Inflammatory macrophage treated with lipopolysaccharide for 4 hours (primary cell): ENCODE measurements at places on chromosomes 2 and 18.
A peak's percentile ranks its signal among the peaks of the same experiment; 100 is the strongest.

GRCh38 chr2:239903803-239904202 lies 121.3 kb downstream of the NDUFA10 start:
- no peak for DNase-seq

- no peak for DNase-seq
Observed at GRCh38 chr2:138818556-138818955, 38.4 kb upstream of the NXPH2 start.

GRCh38 chr2:224987733-224988132 lies 54.5 kb downstream of the DOCK10 start:
- no peak for DNase-seq

DNA sequence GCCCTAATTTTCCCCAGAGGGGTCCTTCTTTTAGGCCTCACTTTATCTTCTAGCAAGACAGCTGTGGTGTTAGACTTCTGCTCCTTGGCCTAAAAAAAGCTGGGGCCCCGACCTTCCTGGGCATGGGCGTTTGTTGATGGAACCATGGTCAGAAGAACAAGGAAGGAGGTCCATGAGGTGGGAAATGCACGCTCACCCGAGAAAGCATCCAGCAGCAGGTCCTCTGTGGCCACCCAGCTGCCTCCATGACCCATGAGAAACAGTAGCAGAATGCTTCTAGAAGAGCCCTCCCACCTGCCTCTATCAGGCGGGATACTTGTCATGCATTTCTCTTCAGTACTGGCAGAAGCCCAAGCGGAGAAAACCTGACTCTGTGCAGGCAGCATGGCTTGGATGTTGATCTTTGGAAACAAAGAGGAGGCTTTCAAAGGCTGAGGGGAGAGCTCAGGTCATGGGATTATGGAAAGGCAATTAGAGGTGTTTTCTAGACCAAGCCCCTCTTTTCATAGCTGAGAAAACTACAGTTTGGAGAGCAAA lies 249.1 kb downstream of the FAM210A start:
- DNase-seq, result no peak

DNA sequence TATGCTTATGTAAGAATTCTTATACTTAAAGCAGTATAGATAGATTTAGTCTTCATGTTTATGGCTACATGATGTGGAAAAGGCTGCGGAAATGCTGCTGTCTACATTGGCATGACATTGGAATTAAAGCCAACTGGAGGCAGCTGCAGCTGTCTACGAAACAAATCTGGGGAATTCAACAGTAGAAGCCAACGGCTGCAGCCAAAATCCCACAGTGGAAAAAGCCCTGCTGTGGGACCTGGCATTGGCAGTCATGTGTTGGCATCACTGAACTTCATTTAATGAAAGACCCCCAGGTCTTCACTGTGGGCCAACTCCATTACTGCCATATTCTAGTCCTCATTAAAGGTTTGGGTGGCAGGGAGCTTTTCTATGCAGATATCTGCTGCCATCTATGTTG lies 223.6 kb downstream of the SLC8A1 start:
- no peak for DNase-seq

GRCh38 chr2:26002632-26003310 lies 20.5 kb upstream of the KIF3C start:
- DNase-seq, result peak; percentile 94

GRCh38 chr2:217512259-217512658 lies 490.5 kb downstream of the TNS1 start:
- no peak for DNase-seq

DNA sequence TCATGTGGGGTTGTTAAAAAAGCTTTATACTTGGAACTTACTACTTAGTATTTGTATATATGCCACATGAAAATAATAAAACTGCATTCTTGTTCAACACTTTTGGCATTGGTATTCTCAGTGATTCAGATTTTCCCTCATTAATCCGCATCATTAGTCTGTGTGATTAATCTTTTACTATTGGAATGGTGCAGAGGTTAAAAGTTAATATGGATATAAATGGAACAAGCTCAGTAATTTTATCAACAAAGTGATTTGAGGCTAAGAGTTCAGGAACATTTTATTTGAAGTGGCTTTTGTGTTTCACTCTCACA lies 45.4 kb upstream of the REG3G start:
- no peak for DNase-seq

- no peak for DNase-seq
Observed at GRCh38 chr18:60020107-60020925, 120.5 kb downstream of the PMAIP1 start.

GRCh38 chr2:170339750-170340692 lies 162.1 kb downstream of the MYO3B start:
- DNase-seq, result no peak

DNA sequence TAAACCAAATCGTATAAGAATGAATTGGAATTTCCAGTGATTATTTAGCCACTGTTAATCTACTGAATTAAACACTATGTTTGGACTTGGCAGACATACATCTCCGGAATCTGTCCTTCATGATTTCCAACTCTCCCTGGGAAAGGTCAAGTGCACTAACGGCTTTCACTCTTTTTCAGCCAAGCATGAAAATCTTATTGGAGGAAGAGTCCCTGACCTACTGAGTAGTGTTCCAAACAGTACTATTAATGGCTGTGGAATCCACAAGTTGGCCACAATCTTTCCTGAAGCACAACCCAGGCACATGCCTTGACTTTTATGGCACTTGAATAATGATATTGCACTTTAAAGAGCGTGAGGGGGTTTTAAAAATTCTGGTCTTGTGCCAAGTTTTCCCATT lies 318.9 kb upstream of the RND3 start:
- no peak for DNase-seq

- no peak for DNase-seq
Observed at GRCh38 chr2:72033636-72034035, 114.0 kb downstream of the CYP26B1 start.

DNA sequence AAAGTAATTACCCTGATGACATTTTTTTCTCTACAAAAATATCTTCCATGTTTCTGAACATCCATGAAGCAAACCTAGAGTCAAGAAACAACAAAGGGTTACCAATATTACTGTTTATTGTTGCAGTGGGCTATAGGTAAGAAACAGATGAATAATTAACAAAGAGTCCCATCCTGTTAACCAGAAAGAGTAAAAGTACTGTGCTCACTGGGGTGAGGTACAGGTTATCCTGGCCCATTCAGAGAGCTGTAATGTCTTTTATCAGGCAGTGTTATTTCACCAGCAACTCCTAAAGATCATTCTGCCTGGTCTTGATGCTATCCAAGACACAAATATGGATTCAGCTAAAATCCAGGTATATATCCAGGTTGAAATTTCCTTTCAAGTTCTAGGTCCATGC lies 754.9 kb downstream of the SATB2 start:
- DNase-seq, result no peak

- DNase-seq, result no peak
Observed at GRCh38 chr18:42929857-42930256, 185.6 kb downstream of the RIT2 start.

GRCh38 chr2:169975221-169975620 lies 148.0 kb downstream of the UBR3 start:
- no peak for DNase-seq

GRCh38 chr2:8631465-8632005 lies 50.3 kb upstream of the ID2 start:
- DNase-seq, result no peak

DNA sequence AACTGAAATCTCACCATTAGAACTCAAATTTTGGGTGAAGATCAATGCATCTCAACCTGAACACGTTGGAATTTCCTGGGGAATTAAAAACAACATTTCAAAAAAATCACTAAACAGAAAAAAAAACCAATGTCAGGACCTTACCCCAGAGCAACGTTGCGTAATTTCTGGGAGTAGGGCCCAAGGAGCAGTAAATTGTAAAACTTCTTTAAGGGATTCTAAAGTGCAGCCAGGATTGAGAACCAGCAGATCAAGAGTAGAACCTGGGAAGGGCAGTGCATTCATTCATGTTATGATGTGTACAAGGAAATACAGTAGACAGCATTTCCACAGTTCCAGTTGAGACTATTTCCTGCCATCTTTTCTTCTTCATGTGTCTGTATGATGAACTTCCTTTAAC lies 56.9 kb downstream of the RHBDD1 start:
- DNase-seq, result no peak

DNA sequence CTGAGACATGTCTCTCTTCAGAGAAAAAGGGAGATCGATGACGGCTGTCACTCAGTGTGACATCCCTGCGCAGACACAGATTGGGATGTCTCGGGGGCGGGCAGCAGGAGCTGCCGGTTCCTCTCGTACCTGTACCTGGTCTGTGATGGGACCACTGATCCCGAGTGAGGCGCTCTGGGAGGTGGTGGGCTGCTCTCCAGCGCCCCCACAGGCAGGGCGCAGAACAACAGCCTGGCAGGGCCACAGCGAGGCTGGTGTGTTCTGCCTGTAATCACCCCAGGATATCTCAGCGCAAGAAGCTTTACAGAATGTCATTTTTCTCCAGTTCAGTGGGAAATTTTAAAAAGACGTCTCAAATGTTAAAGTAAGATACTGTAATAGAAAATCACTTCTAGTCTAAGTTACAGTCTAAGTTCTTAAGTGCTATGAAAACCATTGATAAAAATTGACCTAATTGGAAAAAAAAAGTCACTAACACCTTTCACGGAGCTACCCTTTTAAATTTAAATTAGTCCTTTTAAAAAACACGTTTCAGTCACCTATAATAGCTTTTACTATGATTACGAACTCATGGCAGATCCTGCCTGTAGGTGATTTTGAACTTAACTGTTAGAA lies 189.8 kb downstream of the SNTG2 start:
- DNase-seq, result no peak

DNA sequence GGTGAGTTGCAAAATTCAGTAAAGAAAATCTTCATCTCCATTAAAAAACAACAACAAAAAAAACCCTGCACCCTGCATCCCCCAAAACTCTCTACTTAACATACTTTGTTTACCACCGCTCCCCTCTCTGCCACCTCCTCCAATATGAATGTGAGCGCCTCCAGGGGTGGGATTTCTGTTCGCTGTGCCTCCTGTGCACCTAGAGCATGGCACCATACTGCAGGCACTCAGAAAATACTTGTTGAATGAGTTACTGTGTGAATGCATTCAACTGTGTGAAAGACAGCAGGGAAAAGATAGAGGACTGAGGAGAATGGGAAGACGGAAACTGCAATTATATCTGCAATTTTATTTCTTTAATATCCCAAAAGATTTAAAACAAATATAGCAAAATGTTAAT lies 4.5 kb downstream of the CEBPZ start:
- DNase-seq, result no peak

DNA sequence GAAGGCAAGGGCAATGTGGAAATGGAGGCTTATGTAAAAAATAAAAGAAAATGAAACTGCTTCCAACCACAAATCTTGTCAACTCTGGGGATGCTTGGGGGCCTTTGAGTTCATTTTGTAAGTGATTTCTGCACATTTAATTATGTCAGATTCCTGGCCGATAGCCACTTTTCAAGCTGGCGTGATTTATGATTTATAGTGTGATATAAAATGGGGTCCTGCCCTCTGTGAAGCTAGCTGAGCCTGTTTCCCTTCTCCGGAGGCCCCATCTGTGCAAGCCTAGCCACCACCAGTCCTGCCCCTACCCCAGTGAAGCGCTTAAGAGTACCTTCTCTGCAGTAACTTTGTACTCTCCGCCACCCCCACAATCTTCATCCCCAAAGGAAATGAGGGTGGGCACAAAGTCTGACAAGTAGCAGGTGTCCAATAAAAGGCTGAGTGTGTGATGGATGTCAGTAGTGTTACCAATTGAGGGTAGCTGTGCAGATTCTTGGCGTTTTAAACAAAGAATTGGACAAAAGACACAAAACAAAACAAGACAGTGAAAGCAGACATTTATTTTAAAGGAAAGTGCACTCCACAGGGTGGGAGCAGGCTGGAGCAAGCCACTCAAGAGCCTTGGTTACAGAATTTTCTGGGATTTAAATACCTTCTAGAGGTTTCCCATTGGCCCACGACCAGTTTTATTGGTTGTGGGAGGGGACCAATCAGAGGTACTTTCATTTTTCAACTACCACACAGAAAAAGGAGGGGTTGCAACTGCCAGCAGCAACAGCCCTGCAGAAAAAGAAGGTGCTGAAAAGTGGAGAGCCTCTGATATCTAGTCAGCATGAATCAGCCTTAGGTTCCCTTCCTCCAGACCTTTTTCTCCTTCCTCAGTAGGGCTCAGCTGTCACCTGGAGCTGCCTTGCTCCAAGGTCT lies 39.0 kb upstream of the SIX3 start:
- DNase-seq, result no peak
